Ovary (tissue), 10 donors: ENCODE measurements at places on chromosomes 7 and 10. TPM values are rescaled to one million over a fixed set of nuclear protein-coding genes. Genes with fewer than 3 reads are reported as not detected.

The ASIC3 gene
- 3.3 TPM for total RNA-seq

The NEUROG3 gene
- not detected for total RNA-seq

DNA sequence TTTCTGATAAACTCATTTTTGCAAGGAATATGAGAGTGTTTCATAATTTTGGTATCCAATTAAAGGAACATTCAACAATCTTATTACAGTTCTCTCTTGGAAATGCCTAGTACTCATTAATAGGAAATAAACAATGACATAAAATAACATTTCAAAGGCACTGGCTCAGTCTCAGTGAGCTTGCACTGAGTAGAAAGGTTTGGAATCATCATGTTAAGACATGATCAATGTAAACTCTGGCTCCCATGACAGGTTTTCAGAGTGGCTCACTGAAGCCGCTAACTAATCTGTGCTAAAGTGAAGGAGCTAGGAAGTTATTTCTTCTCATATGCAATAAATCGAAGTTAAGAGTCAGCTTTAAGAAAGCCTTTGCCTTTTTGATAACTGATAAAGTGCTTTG lies 203.3 kb upstream of the HGF start:
- no peak for DNase-seq

DNA sequence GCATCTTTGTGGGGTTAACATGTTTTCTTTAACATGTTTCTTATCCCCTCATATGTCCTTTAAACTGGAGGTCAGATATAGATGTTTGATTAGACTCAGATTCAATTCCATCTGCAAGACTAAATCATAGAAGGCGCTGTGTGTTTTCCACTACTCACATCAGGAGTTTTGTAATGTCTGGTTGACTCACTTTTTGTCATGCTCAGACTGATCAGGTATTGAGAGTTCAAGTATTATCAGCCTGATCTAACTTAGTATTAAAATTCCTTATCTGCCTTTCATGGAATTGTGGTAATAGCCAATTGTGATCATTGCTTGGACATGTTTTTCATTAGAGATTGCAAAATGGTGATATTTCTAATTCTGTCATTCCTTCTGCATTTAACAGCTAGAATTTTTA lies 30.2 kb downstream of the ENTPD7 start:
- DNase-seq, result no peak

The MOSPD3 gene
- total RNA-seq, result 25.8 TPM

- no peak for DNase-seq
These were observed 173.4 kb upstream of the CELF2 start for GRCh38 chr10:10844251-10844650.

DNA sequence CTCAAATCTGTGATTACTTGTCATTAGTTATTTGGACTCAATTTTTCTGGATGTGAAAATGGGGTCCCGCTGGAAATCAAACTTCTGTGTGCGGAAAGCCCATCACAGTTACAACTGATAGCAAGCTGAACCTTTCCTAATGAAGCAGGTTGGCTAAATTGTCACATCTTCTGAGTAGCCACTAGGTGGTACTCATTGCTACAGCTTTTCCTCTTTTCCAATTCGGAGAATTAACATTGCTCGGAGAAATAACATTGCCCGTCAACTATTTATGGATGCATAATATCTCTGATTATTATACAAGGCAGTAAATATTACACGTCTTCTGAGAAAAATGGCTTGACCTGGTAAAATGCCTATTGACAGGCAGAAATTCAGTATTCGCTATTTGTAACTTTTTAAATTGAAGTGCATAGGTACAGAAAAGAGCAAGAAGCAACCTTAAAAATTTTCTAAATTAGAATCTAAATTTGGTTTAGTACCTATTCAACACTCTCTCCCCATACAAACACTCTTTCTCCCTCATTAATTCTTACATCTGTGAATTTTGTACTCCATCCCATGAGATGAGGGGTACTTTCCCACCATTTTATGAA lies 17.3 kb upstream of the BLOC1S2 start:
- DNase-seq, result no peak

- DNase-seq, result no peak
These were observed 1.9 kb downstream of the CYP26A1 start for GRCh38 chr10:93075369-93076221.
